ENCODE measurements at places on chromosomes 2 and 18. TPM values are rescaled to one million over a fixed set of nuclear protein-coding genes. Genes with fewer than 3 reads are reported as not detected.

The MAT2A gene
- 286 TPM for total RNA-seq

The CRYBA2 gene
- not detected for total RNA-seq

The KIF1A gene
- total RNA-seq: not detected

The RAPH1 gene
- 25.4 TPM for total RNA-seq

The NT5DC4 gene
- 0.07 TPM for total RNA-seq

The POTEI gene
- not detected for total RNA-seq

The C18orf54 gene
- 2.0 TPM for total RNA-seq

The ANKRD62 gene
- under 0.01 TPM for total RNA-seq

The FIGN gene
- total RNA-seq: 1.6 TPM

The OSR1 gene
- total RNA-seq: 1.7 TPM

The ATG9A gene
- 33.2 TPM for total RNA-seq

The HTR2B gene
- not detected for total RNA-seq

The CREG2 gene
- 3.1 TPM for total RNA-seq

The FAM161A gene
- total RNA-seq: 1.0 TPM

The REG1B gene
- total RNA-seq: not detected

The LYPD6 gene
- total RNA-seq: 1.4 TPM
